Osteocyte (in vitro differentiated cells): ENCODE measurements at places on chromosomes 12 and 14.
A peak's percentile ranks its signal among the peaks of the same experiment; 100 is the strongest.

DNA sequence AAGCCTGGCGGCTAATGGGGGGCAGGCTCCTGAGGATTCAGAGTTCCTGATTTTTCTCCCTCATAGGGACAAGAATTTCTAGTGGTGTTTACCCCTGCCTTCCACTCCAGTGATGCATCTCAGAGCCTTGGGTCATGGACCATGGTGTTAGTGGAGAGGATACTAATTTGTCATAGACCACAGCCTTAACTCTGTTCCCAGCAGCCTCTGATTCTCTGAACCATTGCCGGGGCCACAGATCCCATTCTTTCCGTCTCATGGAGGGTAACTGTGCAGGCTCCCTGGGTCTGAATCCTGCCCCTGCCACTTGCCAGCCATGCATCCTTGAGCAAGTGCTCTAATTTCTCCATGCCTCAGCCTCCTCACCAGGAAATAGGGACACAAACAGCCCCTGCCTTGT, 55.1 kb downstream of the RPH3A start:
- DNase-seq = no peak

- no peak for DNase-seq
Observed at GRCh38 chr12:76694369-76694768, 69.5 kb upstream of the ZDHHC17 start.

GRCh38 chr14:76867516-76868453, 41.6 kb downstream of the LRRC74A start:
- DNase-seq = no peak

DNA sequence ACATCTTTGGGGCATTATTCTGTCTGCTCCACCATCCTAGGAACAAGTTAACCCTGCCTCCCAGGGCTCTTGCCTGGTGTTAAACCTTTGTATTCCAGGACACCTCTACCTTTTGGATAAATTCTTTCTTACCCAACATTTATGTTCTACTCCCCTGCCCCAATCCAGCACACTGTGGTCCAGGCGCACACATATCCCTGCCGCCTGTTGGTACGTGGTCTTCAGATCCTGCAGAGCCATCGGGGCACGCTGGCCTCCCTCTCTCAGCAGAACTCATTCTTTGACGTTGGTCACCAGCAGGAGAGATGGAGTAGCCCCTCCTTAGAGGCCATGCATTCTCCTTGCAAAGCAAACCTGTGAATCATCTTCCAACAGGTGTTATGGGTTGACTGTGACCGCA, 5.1 kb upstream of the TMEM179 start:
- no peak for DNase-seq

DNA sequence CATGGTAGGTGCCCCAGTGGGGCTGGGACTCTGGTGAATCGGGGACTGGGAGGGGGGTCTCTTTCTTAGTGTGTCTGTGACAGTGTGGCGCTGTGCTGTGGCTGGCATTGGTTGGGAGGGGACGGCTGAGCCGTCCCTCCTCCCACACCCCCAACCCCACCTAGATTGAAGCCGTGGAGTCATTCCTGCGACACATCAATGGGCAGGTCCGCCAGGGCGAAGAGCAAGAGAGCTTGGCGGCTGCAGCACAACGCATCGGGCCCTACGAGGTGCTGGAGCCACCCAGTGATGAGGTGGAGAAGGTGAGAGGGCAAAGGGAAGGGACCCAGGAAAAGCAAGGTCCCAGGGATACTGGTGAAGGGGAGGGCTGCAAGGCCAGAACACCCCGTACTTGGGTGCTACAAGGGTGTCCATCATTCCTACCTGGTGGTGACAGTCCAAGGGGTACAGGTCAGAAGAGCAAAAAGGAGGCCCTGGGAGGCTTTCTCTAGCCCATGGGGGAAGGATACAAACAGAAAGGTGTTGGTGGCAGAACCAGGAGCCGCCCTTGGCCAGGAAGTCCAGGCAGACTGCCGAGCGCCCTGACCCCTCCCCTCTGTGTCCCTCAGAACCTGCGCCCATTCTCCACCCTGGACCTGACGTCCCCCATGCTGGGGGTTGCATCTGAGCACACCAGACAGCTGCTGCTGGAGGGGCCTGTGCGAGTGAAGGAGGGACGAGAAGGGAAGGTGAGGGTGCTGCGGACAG, 7.4 kb downstream of the PLEKHG6 start:
- DNase-seq = no peak

- DNase-seq = no peak
Observed at GRCh38 chr14:58258156-58258555, 13.5 kb downstream of the PSMA3 start.

DNA sequence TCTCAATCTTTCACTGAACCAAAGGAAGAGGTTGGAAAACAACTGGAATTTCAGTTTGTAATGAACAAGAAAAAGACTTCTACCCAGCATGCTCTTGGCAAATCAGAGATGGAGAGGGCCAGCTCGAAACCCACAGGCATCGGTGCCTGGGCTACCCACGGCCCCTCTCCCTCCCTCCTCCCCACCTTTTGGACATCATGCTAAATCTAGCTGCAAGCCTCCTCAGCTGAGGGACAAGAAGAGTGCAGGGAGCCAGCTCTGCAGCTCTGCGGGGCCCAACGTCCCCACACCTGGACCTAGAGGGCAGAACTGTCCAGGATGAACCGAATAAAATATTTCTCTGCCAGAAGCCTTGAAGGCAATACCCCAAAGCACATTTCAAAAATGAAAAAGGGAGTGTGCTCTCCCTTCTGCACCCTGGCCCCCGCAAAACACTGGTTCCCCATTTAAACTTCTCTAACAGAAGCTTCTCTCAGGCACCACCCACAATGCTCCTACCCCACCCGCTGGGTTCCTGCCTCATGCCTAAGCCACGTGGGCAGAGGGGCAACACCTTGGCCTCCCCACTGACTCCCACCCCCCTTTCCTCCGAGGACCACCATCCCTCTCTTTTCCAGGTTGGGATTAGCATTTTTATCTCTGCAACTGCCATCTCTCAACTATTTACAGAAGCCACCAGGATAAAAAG, 8.2 kb downstream of the CAMKK2 start:
- DNase-seq = no peak

- DNase-seq = no peak
Observed at GRCh38 chr14:95211721-95212504, 54.6 kb upstream of the DICER1 start.

DNA sequence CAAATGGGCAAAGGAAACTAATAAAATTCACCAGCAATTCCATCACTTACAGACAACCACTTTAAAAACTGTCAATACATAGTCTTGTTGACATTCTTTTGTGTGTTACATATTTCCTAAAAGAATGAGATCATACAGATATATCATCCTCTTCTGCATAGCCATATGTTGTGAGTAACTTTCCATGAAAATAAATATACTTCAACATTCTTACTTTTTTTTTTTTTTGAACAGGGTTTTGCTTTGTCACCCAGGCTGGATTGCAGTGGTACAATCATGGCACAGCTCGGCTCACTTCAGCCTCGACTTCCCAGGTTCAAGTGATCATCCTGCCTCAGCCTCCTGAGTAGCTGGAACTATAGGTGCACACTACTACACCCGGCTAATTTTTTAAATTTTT, 20.9 kb downstream of the ZC2HC1C start:
- no peak for DNase-seq

DNA sequence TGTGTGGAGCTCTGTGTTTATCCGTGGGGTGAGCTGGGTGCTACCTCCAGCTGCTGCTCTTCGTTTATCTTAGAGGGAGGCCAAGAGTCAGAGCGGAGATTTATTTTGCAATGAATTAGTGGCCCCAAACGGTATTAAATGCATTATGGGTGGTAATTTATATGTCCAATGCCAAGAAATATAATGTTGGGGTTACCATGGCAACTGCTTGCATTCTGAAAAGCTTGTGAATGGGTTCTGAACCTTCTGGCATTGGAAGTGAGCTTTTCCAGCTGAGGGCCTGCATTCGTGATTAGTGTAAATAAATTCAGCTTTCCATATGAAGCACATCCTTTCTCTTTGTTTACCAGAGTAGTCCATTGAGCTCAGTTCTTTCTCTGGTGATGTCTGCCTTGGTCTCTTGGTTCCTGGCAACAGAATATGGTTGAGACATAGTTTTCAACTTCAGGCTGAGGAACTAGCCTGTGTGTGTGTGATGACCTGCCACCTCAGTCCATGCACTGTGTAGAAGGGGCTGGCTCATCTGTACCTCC, 51.8 kb downstream of the TRAF3 start:
- DNase-seq = no peak

DNA sequence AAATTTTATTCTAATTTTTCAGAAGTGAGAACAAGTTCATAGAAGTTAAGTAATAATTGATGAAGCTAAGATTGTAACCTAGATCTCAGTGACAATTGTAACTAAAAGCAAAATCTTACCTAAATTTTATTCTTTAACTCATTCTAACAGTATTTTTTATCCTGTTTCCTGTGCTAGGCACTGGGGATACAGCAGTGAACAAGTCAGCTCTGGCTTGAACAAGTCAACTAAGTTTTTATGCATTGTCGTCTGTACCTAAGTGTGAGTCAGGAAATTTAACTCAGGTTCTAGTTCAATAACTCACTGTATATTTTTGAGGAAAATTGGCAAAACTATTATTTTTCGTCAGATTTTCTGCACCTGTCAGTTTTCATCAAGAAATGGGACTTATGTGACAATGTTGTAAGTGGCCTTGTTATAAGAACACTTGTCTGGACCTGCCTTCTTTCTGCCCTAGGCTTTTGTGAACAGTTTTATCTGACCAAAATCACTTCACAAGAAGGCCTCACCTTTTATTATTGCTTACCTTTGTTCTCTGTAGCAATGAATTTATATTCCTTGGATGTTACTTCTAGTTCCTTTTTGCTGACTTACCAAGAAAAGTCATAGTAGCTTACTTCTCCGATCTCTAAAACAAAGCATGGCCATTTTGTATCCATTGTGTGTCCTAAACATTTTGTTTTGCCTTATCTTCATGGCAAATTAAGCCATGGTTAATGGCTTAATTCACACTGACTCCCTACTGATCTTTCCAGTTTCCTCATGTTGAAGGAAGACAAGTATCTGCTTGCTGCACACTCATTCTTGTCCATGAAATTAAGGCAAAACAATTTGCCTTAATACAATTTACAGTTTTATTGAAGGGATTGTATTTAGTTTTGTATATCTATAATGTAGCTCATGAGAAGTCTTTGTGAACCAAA, 2.7 kb downstream of the TMTC3 start:
- no peak for DNase-seq

DNA sequence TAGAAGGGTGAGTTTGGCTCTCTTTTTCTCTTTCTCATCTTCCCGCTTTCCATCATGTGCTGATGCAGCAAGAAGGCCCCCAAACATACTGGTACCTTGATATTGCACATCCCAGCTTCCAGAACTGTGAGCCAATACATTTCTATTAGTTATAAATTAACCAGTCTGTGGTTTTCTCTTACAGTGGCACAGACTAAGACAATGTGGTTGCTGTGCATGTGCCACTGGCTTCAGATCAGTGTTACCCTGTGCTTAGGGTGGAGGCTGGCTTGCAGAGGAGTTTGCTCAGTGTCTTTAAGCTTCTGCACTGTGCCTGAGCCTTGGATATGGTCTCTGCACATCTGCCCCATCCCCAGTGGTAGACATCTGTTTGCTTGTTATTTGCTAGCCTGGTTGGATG, 5.5 kb downstream of the IFI27L2 start:
- no peak for DNase-seq

DNA sequence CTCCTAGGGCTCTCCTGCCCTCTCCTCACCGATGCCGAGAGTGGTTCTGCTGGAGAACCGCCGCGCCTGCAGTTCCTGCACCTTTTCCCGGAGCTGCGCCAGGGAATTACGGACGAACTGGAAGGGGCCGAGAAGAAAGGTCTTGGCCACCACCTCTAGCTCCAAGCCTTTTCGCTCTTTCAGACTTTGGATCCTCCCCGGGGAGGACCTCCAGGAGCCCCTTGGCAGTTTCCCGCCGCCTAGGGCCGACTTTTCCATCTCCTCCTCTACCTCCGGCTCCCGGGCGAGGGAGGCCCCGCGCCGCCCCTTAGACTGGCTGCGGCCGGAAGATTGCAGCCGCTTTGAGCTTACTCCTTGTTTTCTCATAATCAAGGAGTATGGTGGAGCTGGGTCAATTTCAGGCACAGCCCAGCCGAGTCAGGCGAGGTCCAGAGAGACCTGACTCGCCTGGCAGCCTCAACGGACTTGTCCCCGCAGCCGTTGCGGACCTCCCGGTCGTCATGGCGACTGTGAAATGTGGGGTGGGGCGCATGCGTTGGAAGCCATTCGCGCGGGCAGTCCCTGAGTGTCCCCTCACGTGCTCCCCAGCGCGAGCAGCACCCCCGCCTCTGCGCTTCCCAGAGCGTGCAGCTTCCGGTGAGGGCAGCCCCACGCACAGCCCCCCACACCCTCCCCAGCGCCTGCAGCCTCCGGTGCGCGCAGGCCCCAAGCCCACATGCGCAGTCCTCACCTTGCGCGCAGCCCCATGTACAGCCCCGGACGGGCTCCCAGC, at the start of gene DPY19L2:
DPY19L2 (minus strand) TSS at position 466 of the 772 bp plus-strand sequence; CDS start at position 366, 100 bp downstream.
- peak; percentile 92 for DNase-seq

GRCh38 chr14:58822856-58823255, 185.1 kb downstream of the DACT1 start:
- no peak for DNase-seq

- DNase-seq = no peak
Observed at GRCh38 chr14:32693114-32693513, 245.6 kb upstream of the NPAS3 start.

DNA sequence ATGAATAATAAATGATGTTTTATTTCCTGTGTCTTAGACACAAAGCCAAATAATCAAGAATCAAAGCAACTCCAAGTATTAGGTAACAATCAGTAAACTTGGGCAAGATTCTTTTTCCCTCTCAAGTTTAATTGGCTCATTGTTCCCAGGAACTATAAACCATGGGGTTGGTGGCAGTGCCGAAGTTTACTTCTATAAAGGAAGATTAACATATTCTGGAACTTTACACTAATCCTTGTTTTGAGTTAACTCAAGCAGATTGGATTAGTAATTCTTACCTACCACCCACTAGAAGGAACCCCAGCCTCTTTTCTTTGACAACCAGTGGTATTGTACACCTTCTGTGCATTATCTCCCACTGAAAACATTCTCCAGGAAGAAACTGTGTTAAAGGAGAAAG, 197.1 kb downstream of the EXOC5 start:
- DNase-seq = no peak

- no peak for DNase-seq
Observed at GRCh38 chr14:91376547-91377477, 40.8 kb downstream of the CCDC88C start.

DNA sequence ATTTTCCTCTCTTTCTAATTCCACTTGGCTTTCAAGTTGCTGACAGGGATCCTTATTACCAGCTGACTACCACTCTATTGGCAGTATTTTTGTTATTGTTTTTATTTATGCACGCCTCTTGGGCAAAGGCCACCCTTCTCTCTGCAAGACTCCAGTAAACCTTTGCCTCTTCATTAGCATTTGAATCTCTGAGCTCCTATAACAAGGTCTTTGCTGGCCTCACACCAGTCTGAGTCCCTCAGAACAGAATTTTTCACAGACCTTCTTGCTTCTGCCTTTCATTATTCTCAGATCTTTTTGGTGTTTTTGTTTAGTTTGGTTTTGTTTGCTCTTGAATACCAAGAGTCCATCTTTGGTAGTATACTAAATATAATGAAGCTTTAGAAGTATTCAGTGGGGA, 145.9 kb downstream of the PDZRN4 start:
- DNase-seq = no peak

GRCh38 chr14:53979113-53979681, 22.6 kb upstream of the BMP4 start:
- no peak for DNase-seq
